NCI-H2171 treated with DMSO at 0.1 percent for 48 hours (cell line): ENCODE measurements at places on chromosomes 5 and 9.

GRCh38 chr5:155850370-155850769 lies 476.6 kb upstream of the SGCD start:
- DNase-seq = peak; percentile 75

GRCh38 chr9:89430995-89431394 lies 66.9 kb downstream of the SEMA4D start:
- DNase-seq = no peak

- no peak for DNase-seq
Observed at GRCh38 chr5:141510160-141510559, 21.3 kb downstream of the PCDHGC5 start.

- no peak for DNase-seq
Observed at GRCh38 chr5:117701062-117701461, 1126.4 kb upstream of the SEMA6A start.

- no peak for DNase-seq
Observed at GRCh38 chr9:35896570-35896969, 9.4 kb upstream of the HRCT1 start.

DNA sequence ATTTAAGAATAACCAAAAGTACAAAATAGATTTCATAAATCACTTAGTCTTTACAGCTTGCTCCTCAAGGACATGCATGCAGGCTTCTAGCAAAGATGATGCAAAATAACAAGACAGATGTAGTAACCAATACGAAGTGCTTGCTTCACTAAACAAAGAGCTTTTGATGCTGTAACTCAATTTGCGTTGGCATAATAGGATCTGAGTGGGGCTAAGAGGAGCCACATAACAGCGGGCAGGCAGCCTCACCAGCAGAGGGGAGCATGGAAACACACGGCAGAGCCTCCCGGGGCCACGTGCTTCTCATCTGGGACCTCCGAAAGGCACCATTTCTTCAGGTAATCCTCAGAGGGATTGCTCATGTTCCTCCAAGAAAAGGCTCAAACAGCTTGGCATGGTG lies 139.7 kb downstream of the C5orf15 start:
- peak; percentile 71 for DNase-seq

GRCh38 chr5:127933348-127933747 lies 150.2 kb upstream of the SLC12A2 start:
- DNase-seq = no peak

GRCh38 chr5:151448038-151448985 lies 909 bp downstream of the SLC36A1 start:
- peak; percentile 14 for DNase-seq

DNA sequence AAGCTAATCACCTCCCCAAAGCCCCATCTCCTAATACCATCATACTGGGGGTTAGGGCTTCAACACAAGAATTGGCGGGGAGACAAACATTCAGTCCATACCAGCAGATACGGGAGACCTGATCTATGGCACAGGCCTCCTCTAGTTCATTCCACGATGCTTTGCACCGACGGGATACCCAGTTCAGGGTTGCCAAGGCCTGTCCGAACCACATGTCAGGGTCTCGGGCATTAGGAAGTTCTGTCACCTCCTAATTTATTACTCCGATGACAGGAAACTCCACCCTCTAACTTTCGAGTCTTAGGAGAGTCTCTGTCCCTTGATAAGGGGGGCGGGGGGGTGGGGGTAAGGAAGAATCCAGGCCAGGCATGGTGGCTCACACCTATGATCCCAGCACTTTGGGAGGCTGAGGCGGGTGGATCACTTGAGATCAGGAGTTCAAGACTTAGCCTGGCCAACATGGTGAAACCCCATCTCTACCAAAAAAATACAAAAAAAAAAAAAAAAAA lies 23.8 kb upstream of the ANKRD33B start:
- DNase-seq = no peak

DNA sequence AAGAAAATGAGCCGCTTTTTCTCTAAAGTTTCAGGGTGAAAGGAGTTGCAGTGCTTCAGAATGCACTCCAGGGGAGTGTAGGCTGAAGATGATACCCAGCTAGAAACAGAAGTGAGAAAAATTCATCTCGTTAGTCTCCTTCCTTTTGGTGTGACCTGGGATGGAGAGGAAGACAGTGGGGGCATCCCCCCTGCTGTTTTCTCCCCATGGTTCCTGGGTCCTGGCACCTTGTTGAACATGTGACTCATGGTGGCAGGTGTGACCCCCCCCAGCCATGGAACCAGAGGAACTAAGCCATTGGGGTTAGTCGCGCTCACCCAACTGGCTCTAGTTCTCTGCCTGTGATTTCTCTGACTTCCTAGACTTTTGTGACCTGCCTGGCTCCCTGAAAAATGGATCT lies 424.6 kb downstream of the CSNK1G3 start:
- no peak for DNase-seq

DNA sequence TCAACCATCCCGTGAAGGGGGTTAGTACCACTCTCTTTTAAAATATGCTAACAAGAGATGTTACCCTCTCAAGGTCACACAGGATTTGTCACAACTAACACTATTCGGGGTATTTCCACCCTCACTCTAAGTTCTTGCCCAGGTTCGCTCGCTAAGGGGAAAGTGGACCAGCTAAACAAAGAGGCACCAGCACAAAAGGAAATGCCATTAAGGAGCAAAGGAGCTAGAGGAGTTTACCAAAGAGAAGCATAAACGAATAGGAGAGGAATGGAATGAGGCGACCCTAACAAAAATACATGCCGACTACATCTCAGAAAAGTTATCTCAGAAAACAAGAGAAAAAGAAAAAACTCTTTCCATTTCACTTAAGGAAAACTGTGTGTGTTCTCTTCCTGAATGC lies 170.9 kb downstream of the DCP2 start:
- no peak for DNase-seq

- no peak for DNase-seq
Observed at GRCh38 chr5:160044967-160045366, 36.0 kb downstream of the TTC1 start.

- no peak for DNase-seq
Observed at GRCh38 chr9:124698265-124698664, 72.8 kb downstream of the NR6A1 start.

GRCh38 chr5:17184588-17184987 lies 32.8 kb upstream of the BASP1 start:
- no peak for DNase-seq

GRCh38 chr9:131969469-131969989 lies 110.1 kb downstream of the MED27 start:
- DNase-seq = peak; percentile 79

- DNase-seq = no peak
Observed at GRCh38 chr5:93845376-93845775, 104.0 kb upstream of the POU5F2 start.

DNA sequence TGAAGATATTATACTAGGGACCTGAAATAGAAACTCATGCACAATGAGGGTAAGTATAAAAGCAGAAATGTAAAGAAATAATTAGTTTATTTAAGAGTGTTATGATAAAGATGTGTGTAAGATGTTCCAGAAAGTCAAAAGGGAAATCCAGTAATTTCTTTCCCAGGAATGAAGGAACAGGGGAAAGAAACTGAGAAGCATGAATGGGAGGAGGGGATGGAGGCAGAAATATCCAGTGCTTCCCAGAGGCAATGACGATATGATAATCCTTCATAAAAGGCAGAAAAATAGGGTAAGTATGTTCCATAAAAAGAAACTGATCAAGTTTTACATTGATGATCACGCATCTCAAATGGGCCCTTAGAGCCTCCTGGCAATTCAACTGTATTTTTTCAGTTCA lies 120.7 kb upstream of the LPAR1 start:
- no peak for DNase-seq

- DNase-seq = no peak
Observed at GRCh38 chr9:112503170-112503569, 16.5 kb downstream of the KIAA1958 start.

DNA sequence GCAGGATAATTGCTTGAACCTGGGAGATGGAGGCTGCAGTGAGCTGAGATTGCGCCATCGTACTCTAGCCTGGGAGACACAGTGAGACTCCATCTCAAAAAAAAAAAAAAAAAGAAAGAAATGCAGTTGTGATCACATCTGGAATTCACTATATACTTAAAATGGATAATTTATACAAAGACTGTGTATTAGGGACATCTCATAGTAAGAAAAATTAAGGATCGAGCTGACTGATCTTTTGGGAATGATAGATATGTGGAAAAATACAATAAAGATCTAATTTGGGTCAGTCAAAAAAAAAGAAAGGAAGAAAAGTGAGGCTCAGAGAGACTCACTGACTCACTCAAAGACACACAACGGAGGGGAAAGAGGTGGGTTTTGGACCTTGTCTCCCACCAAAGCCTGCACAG lies 73.2 kb upstream of the STXBP1 start:
- no peak for DNase-seq

DNA sequence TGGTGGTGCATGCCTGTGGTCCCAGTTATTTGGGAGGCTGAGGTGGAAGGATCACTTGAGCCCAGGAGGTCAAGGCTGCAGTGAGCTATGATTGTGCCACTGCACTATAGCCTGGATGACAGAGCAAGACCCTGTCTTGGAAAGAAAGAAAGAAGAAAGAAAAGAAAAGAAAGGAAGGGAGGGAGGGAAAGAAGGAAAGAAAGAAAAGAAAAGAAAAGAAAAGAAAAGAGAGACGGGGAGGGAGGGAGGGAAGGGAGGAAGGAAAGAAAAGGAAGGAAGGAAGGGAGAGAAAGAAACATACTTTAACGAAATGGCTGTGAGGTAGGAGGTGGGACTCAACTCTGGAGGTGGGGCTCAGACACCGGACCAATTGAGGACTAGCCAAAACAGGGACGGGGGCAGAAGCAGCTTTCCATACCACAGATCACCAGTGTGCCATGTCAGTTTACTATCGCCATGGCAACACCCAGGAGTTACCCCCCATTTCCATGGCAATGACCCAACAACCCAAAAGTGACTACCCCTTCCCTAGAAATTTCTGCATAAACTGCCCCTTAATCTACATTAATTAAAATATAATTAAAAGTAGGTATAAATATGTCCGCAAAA lies 21.3 kb downstream of the PTGES start:
- no peak for DNase-seq

DNA sequence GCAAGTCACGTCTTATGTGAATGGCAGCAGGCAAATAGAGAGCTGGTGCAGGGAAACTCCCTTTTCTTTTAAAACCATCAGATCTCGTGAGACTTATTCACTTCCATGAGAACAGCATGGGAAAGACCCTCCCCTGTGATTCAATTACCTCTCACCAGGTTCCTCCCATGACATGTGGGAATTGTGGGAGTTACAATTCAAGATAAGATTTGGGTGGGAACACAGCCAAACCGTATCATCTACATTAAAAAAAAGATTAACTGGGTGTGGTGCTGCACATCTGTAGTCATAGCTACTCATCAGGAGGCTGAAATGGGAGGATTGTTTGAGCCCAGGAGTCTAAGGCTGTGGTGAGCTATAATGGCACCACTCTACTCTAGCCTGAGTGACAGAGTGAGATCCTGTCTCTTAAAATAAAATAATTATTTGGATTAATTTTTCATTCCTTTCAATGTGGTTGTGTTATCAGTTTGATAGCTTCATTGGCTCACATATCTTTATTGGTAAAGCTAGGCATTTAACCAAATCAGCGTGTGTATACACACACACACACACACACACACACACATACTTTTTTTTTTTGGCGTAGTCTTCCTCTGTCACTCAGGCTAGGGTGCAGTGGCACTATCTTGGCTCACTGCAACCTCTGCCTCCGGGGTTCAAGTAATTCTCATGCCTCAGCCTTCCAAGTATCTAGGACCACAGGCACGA lies 21.8 kb downstream of the DENND4C start:
- DNase-seq = peak; percentile 9

- peak; percentile 15 for DNase-seq
Observed at GRCh38 chr5:96997265-96997859, 61.5 kb downstream of the LNPEP start.

DNA sequence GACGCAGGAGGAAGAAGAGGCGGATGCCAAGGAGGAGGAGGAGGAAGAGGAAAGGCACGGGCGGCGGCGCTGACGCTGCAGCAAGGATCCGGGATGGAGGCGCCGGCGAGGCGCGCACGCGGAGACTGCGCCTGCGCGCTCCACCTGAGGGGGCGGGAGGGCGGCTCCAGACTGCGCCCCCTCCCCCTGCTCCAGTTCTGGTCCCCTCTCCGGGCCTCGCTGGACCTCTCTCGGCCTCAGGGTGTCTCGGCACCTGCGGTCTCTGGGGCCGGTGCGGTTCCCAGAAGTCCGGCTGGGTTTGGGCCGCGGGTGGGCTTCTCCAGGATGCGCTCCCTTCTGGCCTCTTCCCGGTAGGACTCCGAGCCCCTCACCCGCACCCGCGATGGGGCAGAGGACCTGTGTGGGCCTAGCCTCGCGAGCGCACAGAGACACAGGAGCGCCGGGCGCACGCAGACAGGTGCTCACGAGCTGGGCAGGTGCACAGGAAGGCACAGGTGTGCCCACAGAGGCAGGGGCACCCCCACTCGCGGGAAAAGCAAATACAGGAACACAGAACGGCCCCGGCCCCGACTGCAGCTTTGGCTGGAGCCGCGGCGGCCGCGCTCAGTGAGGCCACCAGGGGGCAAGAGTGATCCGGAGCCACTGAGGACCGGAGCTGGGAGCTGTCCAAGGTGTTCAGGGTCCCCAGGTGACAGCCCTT lies at the start of gene NPDC1:
TSS of gene NPDC1 (minus strand) at position 90 of the 700 bp plus-strand sequence. CDS start 188 bp downstream, outside the sequence.
- peak; percentile 86 for DNase-seq

- DNase-seq = no peak
Observed at GRCh38 chr9:27679338-27679737, 106.1 kb upstream of the C9orf72 start.

DNA sequence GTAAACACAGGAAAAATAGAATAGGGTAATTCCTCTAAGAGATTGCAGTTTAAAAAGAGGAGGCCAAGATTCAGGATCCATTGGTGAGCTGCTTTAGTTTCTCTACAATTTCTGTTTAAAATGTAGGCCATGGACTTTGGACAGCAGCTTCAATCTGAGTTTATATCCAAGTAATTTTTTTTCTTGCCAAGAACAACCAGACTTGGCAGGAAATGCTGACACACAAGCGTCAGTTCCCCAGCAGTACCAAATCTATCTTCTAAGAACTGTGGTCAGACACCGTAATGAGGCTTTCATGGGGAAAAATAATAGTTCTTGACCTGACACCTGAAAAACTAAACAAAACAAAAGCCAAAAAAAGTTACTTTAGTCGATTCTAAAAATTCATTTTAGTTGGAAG lies 528.8 kb downstream of the CSNK1G3 start:
- no peak for DNase-seq

DNA sequence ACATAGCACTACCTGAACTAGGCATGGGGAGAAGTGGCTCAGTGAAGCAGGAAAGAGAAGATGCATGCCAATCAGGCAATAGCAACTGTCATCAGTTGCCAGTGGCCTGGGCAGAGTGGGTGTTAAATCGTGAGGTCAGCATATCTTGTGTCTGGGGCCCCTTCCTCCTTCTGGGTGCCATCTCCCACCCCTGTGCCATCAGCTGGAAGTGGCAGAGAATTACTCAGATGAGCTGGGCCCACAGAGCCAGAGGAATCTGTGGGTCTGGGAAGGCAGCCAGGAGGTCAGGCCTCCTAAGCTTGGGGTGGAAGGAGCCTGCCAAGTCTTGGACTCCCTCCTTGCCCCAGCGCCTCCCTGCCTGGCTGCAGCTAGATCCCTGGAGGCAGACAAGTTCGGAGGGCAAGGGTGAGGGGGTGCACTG lies 66.5 kb downstream of the GALNT12 start:
- DNase-seq = no peak

- no peak for DNase-seq
Observed at GRCh38 chr9:71743217-71743705, 25.1 kb downstream of the CEMIP2 start.
